Liver (tissue), 10 donors: ENCODE measurements at places on chromosomes 4 and X.

DNA sequence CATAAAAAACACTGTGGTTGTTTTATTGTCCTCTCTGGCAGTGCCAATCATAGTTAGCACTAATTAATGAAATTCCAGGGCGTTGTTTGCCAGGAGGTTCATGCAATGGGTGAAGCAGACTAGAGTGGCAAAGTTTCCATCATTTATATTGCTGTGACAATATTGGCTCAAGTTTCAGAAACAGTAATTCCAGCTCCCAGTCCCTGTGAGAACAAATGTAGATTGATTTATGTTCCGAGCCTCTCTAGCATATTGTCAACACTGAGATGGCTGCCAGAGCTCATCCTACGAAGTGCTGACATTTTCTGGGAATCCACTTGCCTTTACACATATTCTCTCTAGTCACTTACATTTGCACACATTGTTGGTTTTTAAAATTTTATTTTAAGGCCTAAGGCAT lies 440.0 kb upstream of the IGFBP7 start:
- H3K4me3 ChIP-seq = no peak overlapping the region
- no peaks in the 10 kb centered on the region for H3K27me3 ChIP-seq

GRCh38 chrX:54386314-54386713 lies 28.5 kb upstream of the WNK3 start:
- H3K4me1 ChIP-seq = no peaks in the 10 kb centered on the region
- H3K4me3 ChIP-seq = no peak overlapping the region
- H3K36me3 ChIP-seq = no peaks in the 10 kb centered on the region
- DNase-seq = no peak
- no peak overlapping the region for H3K27ac ChIP-seq
- no peaks in the 10 kb centered on the region for H3K27me3 ChIP-seq

GRCh38 chr4:53986062-53986461 lies 78.3 kb downstream of the CHIC2 start:
- no peaks in the 10 kb centered on the region for H3K36me3 ChIP-seq
- H3K4me3 ChIP-seq = no peak overlapping the region
- DNase-seq = no peak

DNA sequence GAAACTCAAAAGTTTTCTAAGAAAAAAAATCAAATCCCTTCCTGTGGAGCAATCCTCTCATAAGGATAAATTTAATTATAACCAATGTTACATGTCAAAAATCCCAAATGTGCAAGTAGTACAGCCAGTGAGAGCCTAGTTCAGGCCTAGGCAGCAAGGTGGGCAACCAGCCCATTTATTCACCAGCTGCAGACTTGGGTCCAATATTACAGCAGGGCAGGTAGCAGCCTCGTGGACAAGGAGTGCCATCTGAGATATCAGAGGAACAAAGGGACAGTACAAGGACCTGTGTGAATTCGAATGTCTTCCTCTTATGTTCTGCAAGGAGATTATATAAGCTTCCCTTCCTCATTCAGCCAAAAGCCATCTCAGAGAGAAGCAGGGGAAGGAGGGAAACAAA lies 6.6 kb downstream of the HELQ start:
- peaks cover 13% of the 10 kb centered on the region for H3K36me3 ChIP-seq
- H3K27ac ChIP-seq = no peak overlapping the region
- peaks cover 1% of the 10 kb centered on the region for H3K4me1 ChIP-seq
- no peaks in the 10 kb centered on the region for H3K27me3 ChIP-seq
- H3K4me3 ChIP-seq = no peak overlapping the region

DNA sequence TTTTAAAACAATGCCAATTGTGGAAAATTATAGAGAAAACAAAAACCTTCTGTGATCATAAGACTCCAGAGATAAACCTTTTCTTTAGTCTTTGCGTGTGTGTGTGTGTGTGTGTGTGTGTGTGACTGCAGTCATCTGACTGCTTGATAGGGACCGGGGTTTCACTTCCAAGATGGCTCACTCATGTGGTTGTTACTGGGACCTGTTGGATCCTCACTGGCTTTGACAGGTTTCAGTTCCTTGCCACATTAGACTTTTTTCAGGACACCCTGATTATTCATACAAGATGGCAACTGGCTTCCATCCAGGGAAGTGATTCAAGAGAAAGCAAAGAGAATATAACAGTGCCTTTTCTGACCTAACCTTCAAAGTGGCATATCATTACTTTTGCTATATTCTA lies 21.9 kb upstream of the MAD2L1 start:
- H3K4me1 ChIP-seq = no peaks in the 10 kb centered on the region
- H3K36me3 ChIP-seq = no peaks in the 10 kb centered on the region
- H3K27ac ChIP-seq = no peak overlapping the region
- H3K27me3 ChIP-seq = no peaks in the 10 kb centered on the region

DNA sequence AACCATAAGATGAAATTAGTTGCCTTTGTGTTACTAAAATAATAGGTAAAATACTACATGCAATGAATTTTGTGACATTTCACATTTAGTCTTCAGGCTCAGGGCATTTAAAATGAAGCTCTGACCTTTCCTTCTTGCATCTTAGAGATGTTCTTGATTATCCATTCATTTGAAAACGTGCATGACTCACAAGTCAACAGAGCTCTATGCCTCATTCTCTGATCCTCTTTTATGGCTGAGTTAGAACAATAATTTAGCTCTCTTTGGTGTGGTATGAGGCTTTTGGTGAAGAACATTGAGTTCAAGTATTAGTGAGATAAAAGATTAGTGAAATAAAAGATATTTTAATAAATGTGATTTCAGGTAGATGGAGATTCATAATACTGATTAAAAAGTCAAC lies 66.5 kb downstream of the TIGD2 start:
- no peaks in the 10 kb centered on the region for H3K27me3 ChIP-seq
- no peak overlapping the region for H3K4me3 ChIP-seq
- DNase-seq = no peak
- H3K4me1 ChIP-seq = no peaks in the 10 kb centered on the region
- no peak overlapping the region for H3K27ac ChIP-seq

DNA sequence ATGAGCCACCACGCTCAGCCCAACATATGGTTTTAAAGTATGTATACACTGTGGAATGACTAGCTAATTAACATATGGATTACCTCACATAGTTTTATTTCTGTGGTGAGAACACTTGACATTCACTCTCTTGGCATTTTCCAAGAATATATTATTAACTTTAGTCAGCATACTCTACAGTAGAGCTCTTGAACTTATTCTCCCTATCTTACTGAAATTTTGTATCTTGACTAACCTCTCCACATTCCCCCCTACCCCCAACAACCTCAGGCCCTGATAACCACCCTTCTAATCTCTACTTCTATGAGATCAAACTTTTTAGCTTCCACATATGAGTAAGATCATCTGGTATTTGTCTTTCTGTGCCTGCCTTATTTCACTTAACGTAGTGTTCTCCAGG lies 38.6 kb upstream of the AGA start:
- no peak overlapping the region for H3K27ac ChIP-seq
- H3K27me3 ChIP-seq = no peaks in the 10 kb centered on the region
- DNase-seq = no peak
- H3K4me1 ChIP-seq = no peaks in the 10 kb centered on the region
- H3K36me3 ChIP-seq = no peaks in the 10 kb centered on the region

DNA sequence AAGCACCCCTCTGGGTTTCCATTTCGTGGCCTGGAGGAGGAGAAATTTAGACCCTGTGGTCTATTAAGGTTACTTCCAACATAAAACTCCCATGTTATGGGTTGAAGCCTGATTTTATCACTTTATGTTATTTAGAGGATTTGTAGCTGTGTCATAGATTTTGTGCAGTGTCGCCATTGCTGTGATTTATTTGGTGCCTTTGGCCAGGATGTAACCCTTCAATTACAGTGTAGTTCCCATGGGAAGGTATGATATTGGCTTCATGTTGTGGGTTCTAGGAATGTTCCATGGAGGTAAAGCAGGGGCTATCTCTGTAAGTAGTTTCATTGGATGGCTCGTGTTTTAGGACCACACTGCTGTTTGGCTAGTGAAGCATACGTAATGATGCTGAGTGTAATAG lies 58.5 kb downstream of the TMEM131L start:
- H3K4me1 ChIP-seq = peaks cover 40% of the 10 kb centered on the region
- no peak overlapping the region for H3K27ac ChIP-seq
- DNase-seq = no peak

DNA sequence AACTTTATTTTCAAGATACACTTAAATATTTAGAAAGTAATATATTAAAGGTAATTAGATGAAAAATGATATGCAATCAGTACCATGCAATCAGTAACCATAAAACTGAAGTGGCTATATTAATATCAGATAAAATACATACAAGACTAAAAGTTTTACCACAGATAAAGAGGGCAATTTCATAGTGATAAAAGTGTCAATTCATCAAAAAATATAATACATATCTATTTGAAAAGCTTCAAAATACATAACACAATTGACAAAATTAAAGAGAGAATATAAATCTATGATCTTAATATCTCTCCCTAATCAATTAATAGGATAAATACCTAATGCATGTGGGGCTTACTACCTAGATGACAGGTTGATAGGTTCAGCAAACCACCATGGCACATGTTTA lies 105.5 kb downstream of the SOWAHB start:
- H3K4me1 ChIP-seq = no peaks in the 10 kb centered on the region
- DNase-seq = no peak
- H3K27ac ChIP-seq = no peak overlapping the region
- H3K27me3 ChIP-seq = no peaks in the 10 kb centered on the region

DNA sequence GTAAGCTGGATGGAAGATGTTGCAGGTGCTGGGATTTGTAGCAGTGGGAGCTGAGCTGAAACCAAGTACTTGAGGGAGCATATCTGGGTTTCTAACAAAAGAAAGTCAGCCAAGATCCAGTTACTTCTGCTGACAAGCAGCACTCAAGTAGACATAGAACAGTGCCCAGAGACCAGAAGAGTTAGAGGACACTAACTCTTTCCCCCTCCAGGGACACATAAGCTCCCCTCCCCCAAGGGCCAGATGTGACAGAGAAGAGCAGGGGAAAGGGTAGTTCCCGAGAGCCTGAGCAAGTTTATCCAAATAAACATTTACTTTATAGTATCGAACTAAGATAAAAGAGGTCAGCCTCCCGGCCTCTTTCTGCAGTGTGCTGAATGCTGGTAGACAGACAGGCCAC lies 12.2 kb downstream of the TRPC3 start:
- no peaks in the 10 kb centered on the region for H3K36me3 ChIP-seq
- no peak for DNase-seq
- H3K4me3 ChIP-seq = no peak overlapping the region
- H3K4me1 ChIP-seq = no peaks in the 10 kb centered on the region

GRCh38 chr4:121794505-121795188 lies 6.5 kb upstream of the EXOSC9 start:
- no peaks in the 10 kb centered on the region for H3K27me3 ChIP-seq
- H3K27ac ChIP-seq = no peak overlapping the region
- DNase-seq = peak; percentile 46
- no peaks in the 10 kb centered on the region for H3K36me3 ChIP-seq
- H3K4me3 ChIP-seq = no peak overlapping the region

GRCh38 chr4:1199556-1200331 lies 27.4 kb upstream of the SPON2 start:
- H3K27me3 ChIP-seq = no peaks in the 10 kb centered on the region
- H3K27ac ChIP-seq = no peak overlapping the region
- no peak overlapping the region for H3K4me3 ChIP-seq
- no peak for DNase-seq

DNA sequence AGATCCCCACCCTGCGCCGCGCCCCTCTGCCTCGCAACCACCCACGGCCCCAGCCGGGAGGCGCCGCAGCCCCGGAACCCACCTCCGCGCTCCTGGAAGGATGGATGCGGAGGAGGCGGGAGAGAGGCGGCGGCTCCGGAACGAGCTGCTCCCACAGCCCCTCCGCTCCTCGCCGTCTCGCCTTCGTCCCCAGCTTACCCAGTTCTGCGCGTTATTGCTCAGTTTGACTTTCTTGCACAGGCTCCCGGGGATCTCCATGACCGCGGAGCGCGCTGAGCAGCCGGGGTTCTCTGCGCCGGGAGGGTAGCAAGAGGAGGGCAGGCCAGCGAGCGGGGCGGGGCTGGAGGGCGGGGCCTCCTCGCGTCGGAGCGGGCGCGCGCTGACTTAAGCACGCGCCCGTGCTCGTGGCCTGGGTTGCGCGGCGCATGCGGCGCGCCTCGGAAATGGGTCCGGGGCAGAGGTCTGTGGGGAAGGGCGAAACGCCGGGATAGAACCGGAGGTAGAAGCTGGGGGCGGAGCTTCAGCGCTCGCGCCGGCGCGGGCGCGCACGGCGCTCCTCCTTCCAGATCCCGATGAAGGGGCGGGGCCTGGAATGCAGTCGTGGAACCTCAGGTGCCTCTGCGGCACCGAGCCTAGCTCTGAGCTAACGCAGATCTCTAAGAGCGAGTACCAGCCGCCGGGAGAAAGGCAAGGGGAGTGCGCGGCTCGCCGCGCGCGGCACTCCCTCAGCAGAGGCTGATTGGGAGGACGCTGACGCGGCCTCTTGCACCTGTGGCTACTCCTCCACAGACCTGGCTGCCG lies at the start of gene PAPSS1:
PAPSS1 (minus strand) TSS at position 313 of the 801 bp plus-strand sequence; CDS start at position 258, 55 bp downstream.
- no peaks in the 10 kb centered on the region for H3K36me3 ChIP-seq
- no peaks in the 10 kb centered on the region for H3K27me3 ChIP-seq
- DNase-seq = peak; percentile 89
- peak within 1 kb of the TSS; percentile 93 for H3K27ac ChIP-seq

GRCh38 chr4:126583509-126583908 lies 1049.2 kb upstream of the INTU start:
- no peaks in the 10 kb centered on the region for H3K4me1 ChIP-seq
- no peaks in the 10 kb centered on the region for H3K36me3 ChIP-seq
- H3K4me3 ChIP-seq = no peak overlapping the region
- no peak overlapping the region for H3K27ac ChIP-seq
- no peaks in the 10 kb centered on the region for H3K27me3 ChIP-seq
- no peak for DNase-seq

DNA sequence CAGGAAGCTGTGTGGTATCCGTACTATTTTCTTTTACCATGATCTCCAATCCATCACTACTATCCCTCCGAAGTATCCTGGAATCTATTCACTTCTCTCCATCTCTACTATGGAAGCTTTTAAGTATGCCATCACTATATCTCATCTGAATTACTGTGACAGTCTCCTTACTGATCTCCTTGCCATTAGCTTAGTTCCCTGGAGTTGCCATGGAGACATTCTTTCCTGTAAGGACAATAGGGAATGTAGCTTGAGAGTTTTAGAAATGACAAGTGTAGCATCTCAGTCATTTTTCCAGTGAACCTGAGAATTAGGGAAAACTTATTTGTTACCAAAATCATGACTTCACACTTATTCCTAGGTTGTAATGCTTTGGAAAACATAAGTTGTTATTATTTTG lies 86.3 kb downstream of the HPGD start:
- DNase-seq = no peak
- H3K27ac ChIP-seq = no peak overlapping the region
- no peaks in the 10 kb centered on the region for H3K36me3 ChIP-seq
- no peaks in the 10 kb centered on the region for H3K27me3 ChIP-seq
- H3K4me1 ChIP-seq = no peaks in the 10 kb centered on the region

DNA sequence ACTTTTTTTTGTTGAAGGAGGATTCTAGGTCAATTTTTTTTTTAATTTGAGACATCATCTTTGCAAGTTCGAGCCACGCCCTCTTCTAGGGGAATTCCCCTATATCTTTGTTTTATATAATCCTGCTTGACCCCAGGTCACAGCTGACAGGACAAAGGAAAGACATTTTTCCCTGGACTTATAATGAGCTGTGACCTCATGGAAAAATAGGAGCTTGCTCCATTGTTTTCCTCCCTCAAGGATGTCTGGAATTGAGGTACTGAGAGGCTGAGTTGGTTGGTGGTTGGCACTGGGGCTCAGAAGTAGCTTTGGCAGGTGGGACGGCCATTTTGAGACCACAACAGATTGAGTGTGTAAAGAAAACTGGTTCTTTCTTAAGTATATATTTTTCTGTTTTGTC lies 49.0 kb downstream of the GBA3 start:
- no peak overlapping the region for H3K27ac ChIP-seq
- no peak for DNase-seq
- no peaks in the 10 kb centered on the region for H3K27me3 ChIP-seq
- no peak overlapping the region for H3K4me3 ChIP-seq
- peaks cover 8% of the 10 kb centered on the region for H3K36me3 ChIP-seq
